Right lobe of liver (tissue), 6 donors: ENCODE measurements at places on chromosomes 4 and X.

GRCh38 chrX:20727447-20727846 is 460.7 kb upstream of the RPS6KA3 start:
- DNase-seq, result no peak

GRCh38 chr4:8598391-8599090 is 6.0 kb downstream of the CPZ start:
- no peak for DNase-seq

GRCh38 chr4:84677093-84677492 is 94.2 kb downstream of the CDS1 start:
- DNase-seq, result no peak

GRCh38 chr4:123170843-123171242 is 225.8 kb upstream of the SPRY1 start:
- DNase-seq, result no peak

GRCh38 chr4:102683881-102684609 is 76.7 kb downstream of the MANBA start:
- no peak for DNase-seq

- peak; percentile 43 for DNase-seq
These were observed 1.1 kb downstream of the SLIT2 start for GRCh38 chr4:20252656-20253282.

DNA sequence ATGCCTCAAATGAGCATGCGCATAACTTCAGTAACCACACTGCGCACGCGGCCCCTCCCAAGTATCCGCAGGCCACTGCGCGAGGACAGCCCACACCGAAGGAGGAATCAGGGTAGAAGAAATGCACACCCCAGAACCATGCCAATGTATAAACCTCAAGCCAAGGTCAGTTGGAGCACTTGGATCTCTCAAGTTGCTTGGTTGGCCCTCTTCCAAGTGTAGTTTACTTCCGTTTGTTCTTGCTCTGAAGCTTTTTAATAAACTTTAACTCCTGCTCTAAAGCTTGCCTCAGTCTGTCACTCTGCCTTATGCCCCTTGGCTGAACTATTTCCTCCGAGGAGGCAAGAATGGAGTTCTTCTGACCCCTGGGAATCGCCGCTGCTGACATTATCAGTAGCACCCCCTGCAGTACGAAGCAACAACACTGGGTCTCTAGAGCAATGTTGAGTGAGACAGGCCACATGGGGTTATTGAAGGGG is 22.0 kb upstream of the SPINK2 start:
- no peak for DNase-seq
